ENCODE measurements at places on chromosomes 6 and 20. TPM values are rescaled to one million over a fixed set of nuclear protein-coding genes. Genes with fewer than 3 reads are reported as not detected.

The CYP21A2 gene
- total RNA-seq, result 0.23 TPM

The CYP24A1 gene
- total RNA-seq, result not detected

The TMC2 gene
- total RNA-seq, result not detected

The CRYBG1 gene
- 10.2 TPM for total RNA-seq

The TNFRSF21 gene
- 40.1 TPM for total RNA-seq

The LY6G6D gene
- not detected for total RNA-seq

The PXT1 gene
- not detected for total RNA-seq

The RNASET2 gene
- total RNA-seq, result 24.5 TPM

The WFDC10B gene
- total RNA-seq, result not detected

The PPIL6 gene
- 0.94 TPM for total RNA-seq

The IRAK1BP1 gene
- 1.3 TPM for total RNA-seq

The GRM1 gene
- total RNA-seq, result not detected

The CRISP3 gene
- total RNA-seq, result not detected

The CDK5RAP1 gene
- 15.4 TPM for total RNA-seq
